ENCODE measurements at places on chromosomes 3 and 15.

DNA sequence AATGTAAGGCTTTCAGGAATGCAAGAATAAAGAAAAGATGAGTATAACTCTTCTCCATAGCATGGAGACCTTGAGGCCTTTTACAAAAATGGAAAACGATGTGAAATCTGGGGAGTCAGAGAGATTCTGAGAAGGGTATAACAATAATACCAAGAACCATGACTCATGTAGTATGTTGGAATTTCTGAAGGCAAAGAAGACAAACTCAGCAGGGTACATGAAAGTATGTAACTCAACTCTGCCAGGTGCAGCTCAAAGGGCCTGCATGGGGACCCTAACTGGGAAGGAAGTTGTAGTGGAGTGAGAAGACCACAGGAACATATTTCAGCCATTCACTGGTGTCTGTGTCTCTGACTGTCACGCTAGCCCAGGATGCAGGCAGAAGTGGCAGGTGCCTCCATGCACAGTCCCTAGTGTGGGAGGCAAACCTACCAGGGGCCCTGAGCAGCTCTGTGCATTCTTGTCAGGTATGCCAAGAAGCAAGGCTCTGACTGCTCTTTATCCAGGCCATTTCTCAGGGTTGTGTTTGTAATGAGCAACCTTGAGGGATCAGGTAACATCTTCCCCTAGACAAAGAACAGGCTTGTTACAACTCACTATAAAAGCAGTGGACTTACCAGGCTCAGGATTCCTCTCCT, 57.2 kb downstream of the GPR156 start:
- H3K36me3 ChIP-seq: no peaks in the 10 kb centered on the region
- no peak for DNase-seq
- no peaks in the 10 kb centered on the region for H3K4me1 ChIP-seq
- H3K27me3 ChIP-seq: no peaks in the 10 kb centered on the region
- H3K4me3 ChIP-seq: no peak overlapping the region

GRCh38 chr3:44875596-44875995, 1.2 kb downstream of the TGM4 start:
- H3K27ac ChIP-seq: no peak overlapping the region
- no peaks in the 10 kb centered on the region for H3K36me3 ChIP-seq
- no peaks in the 10 kb centered on the region for H3K4me1 ChIP-seq
- no peak overlapping the region for H3K4me3 ChIP-seq

GRCh38 chr15:72965671-72966070, 86.6 kb upstream of the NEO1 start:
- H3K27me3 ChIP-seq: peaks cover 4% of the 10 kb centered on the region
- peaks cover 10% of the 10 kb centered on the region for H3K36me3 ChIP-seq
- no peak for DNase-seq
- no peaks in the 10 kb centered on the region for H3K4me1 ChIP-seq
- no peak overlapping the region for H3K4me3 ChIP-seq

GRCh38 chr15:58423205-58423604, 8.6 kb upstream of the LIPC start:
- no peak overlapping the region for H3K27ac ChIP-seq
- no peak for DNase-seq
- H3K36me3 ChIP-seq: no peaks in the 10 kb centered on the region

DNA sequence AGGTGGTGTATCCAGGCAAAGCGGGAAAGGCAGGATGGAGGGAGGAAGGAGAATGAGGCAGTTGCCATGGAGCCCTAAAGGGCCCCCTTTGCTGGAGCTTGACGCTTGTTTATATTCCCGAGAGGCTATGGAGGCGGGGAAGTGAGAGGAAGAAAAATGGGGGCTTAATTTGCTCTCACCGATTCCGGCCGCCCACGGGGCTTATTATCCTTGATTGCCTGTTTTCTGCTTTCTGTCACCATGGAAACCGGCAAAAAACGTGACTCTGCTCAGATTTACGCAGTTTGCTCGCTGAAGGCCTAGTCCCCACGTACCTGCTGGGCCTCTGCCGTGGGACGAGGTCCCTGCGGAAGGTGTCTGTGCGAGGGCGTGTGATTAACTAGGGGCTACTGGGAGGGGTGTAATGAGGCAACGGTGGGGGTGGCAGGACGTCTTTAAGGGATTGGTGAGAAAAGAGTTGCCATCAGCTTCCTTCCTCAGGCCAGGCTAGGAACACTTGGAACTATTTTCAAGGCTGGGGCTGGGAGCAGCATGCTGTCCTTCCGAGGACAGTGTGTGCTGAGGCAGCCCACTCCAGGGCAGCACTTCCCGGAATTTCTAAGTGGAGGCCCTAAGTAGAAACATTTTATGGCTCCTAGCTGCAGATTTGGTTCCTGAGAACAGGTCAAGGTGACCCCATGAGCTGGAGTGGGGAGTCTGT, 110.8 kb upstream of the NDN start:
- H3K4me1 ChIP-seq: no peaks in the 10 kb centered on the region
- H3K36me3 ChIP-seq: peaks cover 2% of the 10 kb centered on the region
- H3K4me3 ChIP-seq: no peak overlapping the region
- no peak overlapping the region for H3K27ac ChIP-seq

GRCh38 chr3:43363621-43364266, 77.4 kb downstream of the SNRK start:
- peaks cover 21% of the 10 kb centered on the region for H3K36me3 ChIP-seq
- H3K4me1 ChIP-seq: no peaks in the 10 kb centered on the region
- peaks cover 23% of the 10 kb centered on the region for H3K27me3 ChIP-seq

DNA sequence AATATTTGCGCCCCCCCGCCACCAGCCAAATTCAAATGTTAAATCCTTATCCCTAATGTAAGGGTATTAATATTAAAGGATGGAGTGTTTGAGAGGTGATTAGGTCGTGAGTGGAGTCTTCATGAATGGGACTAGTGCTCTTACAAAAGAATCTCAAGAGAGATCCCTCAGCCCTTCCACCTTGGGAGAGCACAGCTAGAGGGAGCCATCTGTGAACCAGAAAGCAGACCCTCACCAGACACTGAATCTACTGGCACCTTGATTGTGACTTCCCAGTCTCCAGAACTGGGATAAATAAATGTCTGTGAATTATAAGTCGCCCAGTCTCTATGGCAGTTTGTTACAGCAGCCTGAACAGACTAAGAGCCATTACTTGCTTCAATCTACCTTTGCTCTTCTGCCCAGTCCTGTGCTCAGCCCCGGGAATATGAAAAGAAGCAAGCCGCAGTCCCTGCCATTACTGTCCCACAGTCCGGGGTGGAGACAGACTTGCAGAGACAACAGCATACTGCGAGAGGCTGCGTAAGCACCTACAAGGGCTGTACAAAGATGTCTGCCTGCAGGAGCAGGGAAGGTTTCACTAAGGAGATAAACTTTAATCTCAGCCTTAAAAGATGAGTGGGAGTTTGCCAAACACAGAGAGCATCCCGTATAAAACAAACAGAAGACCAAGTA, 110.7 kb upstream of the TMCO5A start:
- H3K36me3 ChIP-seq: no peaks in the 10 kb centered on the region
- no peak overlapping the region for H3K4me3 ChIP-seq
- no peaks in the 10 kb centered on the region for H3K27me3 ChIP-seq
- DNase-seq: no peak
- no peaks in the 10 kb centered on the region for H3K4me1 ChIP-seq

- H3K27me3 ChIP-seq: no peaks in the 10 kb centered on the region
- H3K36me3 ChIP-seq: no peaks in the 10 kb centered on the region
- no peak overlapping the region for H3K4me3 ChIP-seq
- H3K4me1 ChIP-seq: no peaks in the 10 kb centered on the region
Observed at GRCh38 chr15:50235794-50236193, 29.7 kb downstream of the HDC start.

DNA sequence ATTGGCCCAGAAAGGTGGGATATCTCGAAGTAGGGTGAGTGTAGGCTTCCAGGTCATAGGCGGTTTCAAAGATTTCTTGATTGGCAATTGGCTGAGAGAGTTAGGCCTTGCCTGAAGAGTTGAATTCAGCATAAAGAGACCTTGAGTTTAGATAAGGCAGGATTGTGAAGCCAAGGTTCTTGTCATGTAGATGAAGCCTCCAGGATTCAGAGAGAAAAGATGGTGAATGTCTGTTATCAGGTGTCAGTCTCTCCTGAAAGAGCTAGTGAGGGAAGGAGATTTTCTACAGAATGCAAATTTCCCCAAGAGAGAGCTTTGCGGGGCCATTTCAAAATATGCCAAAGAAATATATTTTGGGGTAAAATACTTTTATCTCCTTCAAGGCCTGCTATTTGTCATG, 217.0 kb upstream of the TLE3 start:
- H3K36me3 ChIP-seq: no peaks in the 10 kb centered on the region
